CMK (cell line): ENCODE measurements at places on chromosomes 2 and 18.

DNA sequence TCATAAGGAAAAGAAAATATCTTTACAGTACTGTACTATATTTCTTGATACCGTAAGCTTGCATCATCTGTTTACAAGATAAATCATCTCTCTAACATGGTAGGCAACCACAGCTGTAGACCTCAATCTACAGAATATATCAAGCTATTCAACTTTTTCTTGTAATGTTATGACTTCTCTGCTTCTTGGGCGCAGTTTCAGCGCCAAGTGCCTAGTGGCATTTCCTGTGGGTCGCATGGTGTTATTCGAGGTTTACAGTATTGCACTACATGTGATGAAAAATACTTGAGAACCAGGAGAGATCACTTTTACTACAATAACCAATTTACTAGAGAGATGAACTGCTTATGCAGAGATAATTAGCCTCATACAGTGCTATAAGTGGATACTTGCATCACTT lies 34.0 kb upstream of the SESTD1 start:
- DNase-seq: no peak

DNA sequence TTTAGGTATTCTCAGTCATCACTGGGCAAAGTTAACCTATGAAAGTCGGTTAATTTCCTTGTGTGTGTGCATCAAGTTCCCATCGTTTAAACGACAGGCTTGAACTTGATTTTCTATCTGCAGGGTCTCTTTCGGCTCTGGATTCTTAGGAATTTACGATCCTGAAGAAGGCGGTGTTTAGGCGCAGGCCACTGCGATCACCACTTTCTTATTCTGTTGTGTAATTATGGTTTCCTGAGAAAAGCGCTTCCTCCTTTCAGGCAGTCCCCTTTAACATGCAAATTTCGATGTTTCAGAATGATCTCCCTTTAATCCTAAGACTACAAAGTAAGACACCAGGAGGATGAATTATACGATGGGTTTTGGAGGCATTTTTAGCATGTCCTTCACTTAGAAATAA lies 27.9 kb upstream of the MBP start:
- DNase-seq: no peak

- no peak for DNase-seq
Measured at GRCh38 chr2:179605341-179605740, 256.1 kb downstream of the ZNF385B start.

DNA sequence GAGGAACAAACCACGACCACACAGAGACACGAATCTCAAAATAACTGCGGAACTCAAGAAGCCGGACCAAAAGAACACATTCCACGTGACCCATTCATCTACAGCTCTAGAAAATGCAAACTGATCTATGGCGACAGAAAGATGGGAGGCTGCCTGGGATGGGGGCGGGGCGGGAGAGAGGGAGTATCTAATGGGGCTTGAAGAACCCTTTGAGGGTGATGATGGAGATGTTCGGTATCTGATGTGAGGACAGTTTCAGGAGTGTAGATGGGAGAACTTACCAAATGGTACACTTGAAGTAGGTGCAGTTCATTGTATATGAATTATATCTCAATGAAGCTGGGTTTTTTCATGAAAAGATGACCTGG lies 34.6 kb upstream of the KLF11 start:
- DNase-seq: no peak

DNA sequence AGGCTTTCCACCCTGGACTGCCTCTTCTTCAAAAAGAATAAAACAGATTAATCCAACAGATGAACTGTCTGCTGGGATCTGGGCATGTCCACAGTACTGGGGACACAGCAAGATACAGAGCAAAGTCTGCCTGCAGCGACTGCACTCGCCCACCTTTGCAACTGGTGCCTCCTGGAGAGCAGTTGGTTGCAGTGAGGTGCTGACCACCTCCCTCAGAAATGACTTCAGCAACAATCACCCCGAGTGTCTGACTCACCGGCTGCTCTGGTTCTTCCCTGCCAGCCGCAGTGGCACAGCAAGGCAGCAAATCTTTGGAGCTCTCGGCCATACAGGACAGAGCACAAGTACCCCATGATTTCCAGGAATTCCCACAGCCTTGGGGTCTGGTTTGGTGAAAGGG lies 179.7 kb downstream of the ANAPC1 start:
- DNase-seq: no peak

GRCh38 chr2:12716032-12716281 lies 779 bp upstream of the TRIB2 start:
- DNase-seq: peak; percentile 84
